NCI-H2171 (cell line): ENCODE measurements at places on chromosomes 13 and 19.

DNA sequence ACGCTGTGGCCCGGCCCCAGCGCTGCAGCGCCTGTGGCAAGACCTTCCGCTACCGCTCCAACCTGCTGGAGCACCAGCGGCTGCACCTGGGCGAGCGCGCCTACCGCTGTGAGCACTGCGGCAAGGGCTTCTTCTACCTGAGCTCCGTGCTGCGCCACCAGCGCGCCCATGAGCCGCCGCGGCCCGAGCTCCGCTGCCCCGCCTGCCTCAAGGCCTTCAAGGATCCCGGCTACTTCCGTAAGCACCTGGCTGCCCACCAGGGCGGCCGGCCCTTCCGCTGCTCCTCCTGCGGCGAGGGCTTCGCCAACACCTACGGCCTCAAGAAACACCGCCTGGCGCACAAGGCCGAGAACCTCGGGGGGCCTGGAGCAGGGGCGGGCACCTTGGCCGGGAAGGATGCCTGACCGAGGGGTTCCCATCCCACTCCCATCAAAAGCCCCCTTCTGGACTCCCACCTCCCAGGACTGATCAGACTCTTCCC is 7.9 kb downstream of the ZNF784 start:
- DNase-seq: no peak

DNA sequence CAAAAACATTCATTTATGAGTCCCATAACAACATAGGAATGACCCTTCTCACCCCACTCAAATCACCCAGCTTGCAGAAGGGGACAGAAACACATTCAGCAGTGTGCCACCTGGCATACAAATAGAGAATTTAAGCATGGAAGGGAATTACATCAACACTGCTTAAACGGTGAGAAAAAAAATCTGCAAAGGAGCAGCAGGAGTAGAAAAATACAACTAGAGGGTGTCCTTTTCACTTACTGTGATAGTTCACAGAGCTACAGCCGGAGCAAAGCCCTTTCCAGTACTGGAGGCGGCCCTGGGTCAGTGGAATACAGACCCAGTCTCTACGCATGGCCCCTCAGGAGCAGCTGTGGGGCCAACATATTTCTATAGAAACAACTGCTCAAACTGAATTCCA is 764.3 kb upstream of the ARGLU1 start:
- DNase-seq: no peak

DNA sequence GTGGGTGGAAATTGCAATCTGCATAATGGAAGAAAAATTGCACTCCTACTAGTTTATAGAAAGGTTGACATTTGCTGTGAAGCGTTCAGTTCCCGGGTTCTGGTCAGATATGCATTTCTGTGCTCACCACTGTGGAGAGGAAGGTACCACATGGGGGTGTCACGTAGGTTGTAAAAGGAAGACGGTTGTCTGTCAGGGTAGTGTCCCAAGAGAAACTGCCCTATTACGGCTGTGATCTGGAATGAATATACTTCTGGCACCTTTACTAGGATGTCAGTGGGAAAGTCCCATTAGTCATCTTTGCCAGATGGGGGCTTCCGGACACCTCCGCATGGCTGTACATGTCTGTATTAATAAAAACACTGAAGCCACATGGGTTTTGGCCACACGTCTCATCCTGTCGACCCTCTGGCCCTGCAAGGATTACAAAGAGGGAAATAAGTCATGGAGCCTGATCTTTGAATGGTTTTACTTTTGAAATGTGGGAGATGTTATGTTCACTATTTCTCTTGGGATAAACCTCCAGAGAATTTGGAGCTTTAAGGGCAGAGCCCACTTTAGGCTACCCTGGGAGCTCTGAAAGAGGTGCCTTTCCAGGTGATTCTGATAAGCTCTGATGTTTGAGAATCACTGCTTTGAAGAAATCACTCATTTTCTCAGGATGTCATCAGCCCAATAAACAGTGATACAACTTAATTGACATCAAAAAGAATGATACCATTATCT is 133.9 kb downstream of the AKAP11 start:
- DNase-seq: no peak

GRCh38 chr13:76316998-76317527 is 569.1 kb downstream of the KCTD12 start:
- no peak for DNase-seq

DNA sequence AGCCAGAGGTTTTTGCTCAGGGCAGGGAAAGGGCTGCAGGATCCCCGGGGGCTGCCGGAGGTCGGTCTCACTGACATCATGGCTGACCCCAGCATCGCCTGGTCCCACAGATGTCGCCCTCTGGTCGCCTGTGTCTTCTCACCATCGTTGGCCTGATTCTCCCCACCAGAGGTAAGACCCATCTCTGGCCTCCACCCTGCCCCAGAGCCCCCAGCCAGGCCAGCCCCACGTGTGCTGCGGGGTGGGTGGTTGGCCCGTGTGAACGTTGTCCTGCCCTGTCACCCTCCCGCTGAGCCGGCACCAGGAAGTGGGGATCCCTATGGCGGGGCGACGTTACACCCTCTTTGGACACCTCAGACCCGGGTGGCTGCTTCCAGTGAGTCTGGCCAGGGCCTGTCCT is 906 bp downstream of the FXYD5 start:
- DNase-seq: no peak

DNA sequence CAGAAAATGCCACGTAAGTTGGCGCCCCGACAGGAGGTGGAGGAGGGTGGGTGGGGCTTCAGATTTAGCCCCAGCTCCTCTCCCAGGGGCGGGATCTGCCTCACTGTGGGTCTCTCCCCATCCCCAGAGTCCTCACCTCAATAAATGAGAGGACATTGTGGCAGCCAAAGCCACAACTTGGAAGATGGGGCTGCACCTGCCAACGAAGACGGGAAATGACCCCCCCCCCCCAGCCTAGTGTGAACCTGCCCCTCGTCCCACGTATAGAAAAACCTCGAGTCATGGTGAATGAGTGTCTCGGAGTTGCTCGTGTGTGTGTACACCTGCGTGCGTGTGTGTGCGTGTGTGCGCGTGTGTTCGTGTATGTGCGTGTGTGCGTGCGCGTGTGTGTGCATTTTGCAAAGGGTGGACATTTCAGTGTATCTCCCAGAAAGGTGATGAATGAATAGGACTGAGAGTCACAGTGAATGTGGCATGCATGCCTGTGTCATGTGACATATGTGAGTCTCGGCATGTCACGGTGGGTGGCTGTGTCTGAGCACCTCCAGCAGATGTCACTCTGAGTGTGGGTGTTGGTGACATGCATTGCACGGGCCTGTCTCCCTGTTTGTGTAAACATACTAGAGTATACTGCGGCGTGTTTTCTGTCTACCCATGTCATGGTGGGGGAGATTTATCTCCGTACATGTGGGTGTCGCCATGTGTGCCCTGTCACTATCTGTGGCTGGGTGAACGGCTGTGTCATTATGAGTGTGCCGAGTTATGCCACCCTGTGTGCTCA is 1.5 kb upstream of the TRAPPC5 start:
- DNase-seq: peak; percentile 51

DNA sequence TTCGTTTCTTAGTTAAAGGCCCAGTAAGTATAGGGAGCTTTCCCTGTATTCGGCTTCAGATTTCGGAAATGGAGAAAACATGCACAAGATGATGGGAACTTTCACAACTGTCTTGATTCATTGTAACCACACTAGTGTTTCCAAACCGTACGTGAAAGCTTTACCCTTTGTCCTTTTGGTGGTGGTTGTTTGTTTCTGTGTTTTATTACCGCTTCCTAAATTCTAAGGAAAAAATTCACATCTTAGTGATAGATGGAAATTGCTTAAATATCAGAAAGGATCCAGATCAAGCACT is 504 bp upstream of the VWA8 start:
- DNase-seq: no peak

DNA sequence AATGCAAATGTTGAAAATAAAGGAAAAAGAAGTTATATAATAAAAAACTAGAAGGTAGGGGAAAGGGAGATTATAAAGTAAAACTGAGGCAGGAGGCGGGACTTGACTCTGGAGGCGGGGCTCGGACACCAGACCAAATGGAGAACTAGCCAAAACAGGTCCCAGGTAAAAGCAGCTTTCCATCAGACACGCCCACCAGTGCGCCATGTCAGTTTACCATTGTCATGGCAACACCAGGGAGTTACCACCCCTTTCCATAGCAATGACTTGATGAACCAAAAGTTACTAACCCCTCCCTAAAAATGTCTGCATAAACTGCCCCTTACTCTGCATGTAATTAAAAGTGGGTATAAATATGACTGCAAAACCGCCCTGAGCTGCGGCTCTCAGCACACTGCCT is 70.9 kb downstream of the PEPD start:
- no peak for DNase-seq

- no peak for DNase-seq
Measured at GRCh38 chr13:101204270-101205020, 211.9 kb downstream of the NALCN start.

DNA sequence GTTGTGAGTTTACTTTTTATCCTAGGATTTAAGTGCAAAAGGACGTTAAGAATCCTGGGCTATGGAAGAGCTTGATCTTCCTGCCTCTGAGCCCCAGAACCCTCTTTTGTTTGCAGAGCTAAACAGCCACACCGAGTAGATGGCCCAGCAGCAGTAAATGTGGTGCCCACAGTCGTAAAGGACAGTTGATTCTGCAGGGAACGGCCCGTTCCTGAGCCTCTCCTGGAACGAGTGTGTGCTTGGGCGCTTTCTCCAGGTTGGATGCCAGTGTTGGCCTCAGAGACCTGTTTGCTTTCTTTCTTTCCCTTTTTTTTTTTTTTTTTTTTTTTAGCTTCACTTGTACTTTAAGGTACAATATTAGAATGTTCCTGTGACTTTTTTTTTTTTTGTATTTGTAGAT is 41.7 kb downstream of the SPATA13 start:
- DNase-seq: no peak

GRCh38 chr19:543910-544608 is at the start of gene GZMM:
Gene GZMM (plus strand): TSS chr19:544053. CDS start chr19:544072, 19 bp downstream.
- DNase-seq: no peak

DNA sequence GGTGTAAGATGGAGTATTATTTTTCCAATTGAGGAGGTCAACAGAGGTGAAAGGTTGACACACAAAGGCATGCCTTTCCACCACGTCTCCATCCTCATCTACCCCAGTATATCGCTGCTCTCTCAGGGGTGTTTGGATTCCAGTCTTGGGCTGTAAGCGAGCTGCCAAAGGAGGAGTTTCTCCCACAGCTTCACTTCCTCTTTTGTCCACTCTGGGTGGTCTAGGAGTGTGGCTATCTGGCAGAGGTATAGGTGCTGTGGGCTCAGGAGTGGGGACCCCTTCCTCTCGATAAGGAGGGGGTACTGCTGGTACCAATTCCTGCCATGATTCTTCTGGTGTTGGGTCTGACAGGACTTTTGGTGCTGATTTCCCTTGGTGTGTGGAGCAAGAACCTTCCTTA is 39.4 kb downstream of the ZNF846 start:
- no peak for DNase-seq

- no peak for DNase-seq
Measured at GRCh38 chr19:17805427-17805826, 10.5 kb downstream of the B3GNT3 start.

DNA sequence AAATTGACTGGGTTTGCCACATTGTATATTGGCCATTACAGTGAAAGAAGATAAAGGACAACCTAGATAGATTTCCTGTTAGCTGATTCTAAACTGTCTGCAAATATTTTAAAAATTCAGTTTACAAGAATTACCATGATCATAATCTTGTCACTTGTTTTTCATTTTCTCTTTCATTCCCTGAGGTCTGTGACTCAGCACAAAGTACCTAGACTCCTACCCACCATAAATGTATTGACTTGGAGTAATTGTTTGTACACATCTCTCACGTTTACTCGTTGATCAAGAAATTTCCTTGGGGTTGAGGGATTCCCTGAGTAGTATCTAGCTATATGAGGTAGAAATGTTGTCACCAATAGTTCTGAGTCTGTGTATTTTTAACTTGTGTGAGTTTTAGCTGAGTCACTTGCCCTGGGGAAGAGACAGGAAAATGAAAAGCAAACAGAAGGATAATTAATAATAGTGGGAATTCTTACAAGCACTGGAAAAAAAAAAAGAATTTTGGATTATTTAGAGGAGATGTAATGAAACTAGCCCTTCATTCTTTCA is 299.2 kb upstream of the DACH1 start:
- no peak for DNase-seq

DNA sequence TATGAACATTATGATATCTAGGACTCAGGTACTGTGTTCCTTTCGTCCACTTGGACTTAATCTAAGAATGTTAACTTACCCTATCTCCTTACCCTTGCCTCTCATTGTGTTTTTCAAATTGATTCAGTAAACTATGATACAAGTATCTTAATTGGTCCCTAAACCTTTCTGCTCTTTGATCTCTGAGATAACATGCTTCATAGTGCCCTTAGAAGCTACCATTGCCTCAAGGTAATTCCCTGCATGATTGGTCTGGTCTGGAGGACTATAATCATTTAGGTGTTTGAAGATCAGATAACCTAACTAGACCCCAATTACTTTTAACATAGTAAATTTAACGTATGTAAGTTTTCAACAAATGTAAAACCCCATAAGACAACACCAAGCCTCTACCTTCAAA is 169.9 kb upstream of the NBEA start:
- no peak for DNase-seq

DNA sequence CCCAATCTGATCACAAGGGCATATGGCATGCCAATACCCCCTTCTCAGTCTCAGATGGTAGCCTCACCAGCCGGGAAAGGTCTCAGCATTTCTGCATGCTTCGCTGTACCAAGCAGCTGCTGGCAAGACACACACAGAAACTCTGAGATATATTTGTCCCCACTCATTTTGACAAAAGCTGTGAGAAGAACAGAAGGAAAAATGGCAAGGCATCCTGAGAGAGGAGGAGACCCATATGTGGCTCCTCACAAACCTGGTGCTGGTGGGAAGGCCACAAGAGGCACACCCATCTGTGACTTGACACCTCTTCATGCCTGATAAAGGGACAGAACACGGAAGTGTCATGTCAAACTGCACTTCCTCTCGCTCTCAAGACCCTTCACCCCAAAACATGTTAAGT is 36.7 kb upstream of the DOCK9 start:
- no peak for DNase-seq

DNA sequence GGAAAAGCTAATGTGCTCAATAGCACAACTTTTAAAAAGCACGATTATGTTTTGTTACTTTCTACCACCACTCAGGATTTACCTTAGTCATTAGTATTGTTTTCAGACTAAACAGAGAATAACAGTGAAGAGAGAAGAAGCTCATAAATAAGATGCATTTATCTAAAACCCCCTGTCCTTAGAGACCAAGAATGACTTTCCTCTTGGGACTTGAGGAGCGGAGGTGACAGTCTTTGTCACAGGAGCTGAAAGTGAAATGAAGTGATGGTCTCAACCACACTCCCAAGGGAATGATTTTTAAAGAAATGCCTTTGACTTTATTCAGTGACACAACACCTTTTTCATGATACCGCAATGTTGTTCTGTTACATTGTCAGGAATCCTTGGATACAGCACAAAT is 190.6 kb upstream of the NBEA start:
- DNase-seq: no peak

DNA sequence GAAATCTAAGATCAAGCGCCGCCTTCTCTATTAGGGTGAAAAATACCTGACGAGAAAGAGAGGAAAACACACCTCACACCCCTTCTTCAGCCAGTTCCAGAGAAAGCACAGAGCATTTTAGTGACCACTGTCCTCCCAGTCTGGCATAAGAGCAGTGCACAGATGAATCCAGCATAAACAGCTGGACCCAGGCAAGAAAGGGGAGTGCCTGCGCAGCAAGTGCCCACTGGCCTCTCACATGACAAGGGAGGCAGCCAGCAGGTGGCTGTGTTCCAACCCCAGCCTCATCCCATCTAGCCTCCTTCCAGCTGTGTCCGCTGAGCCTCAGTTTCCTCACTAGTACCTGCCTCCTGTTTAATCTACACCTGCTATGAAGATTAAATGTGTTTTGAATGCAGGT is 8.0 kb downstream of the MED26 start:
- DNase-seq: no peak

GRCh38 chr19:18514800-18515682 is 6.8 kb downstream of the ELL start:
- no peak for DNase-seq
